Activated T-cell treated with anti-CD3 and anti-CD28 coated beads, Interleukin-2, amount 50 U/mL, for 72 hours (primary cell): ENCODE measurements at places on chromosomes 2 and 18.

GRCh38 chr2:231336700-231337099, 58.8 kb upstream of the B3GNT7 start:
- no peak for DNase-seq

- DNase-seq: no peak
Measured at GRCh38 chr2:227454323-227454860, 17.6 kb upstream of the AGFG1 start.

DNA sequence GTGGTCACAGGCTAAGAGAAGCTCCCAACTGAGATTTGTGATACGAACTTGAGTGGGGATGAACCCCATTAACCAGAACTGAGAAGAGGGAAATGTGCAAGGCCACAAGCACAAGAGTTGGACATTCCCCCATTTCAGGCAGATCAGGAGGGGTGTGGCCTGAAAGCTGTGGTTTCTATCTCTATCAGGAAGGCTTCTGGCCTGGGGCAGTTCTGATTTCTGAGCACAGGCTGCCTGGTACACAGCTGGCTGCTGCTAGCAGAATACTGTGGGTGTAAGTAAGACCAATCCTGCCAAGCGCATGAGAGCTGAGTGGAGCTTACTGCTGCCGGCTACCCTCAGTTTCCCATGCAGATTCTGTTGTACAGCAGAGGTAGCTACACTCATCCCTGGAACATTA, 484.6 kb downstream of the SATB2 start:
- DNase-seq: no peak

- DNase-seq: no peak
Measured at GRCh38 chr18:66795051-66795450, 191.2 kb upstream of the CDH19 start.

GRCh38 chr2:23422089-23423061, 37.4 kb downstream of the KLHL29 start:
- no peak for DNase-seq
